ENCODE measurements at places on chromosomes 2 and 18.

GRCh38 chr18:44149706-44150105 is 531.0 kb upstream of the SETBP1 start:
- DNase-seq, result peak; percentile 3

GRCh38 chr18:13653746-13654433 is 72.5 kb downstream of the FAM210A start:
- no peak for DNase-seq

DNA sequence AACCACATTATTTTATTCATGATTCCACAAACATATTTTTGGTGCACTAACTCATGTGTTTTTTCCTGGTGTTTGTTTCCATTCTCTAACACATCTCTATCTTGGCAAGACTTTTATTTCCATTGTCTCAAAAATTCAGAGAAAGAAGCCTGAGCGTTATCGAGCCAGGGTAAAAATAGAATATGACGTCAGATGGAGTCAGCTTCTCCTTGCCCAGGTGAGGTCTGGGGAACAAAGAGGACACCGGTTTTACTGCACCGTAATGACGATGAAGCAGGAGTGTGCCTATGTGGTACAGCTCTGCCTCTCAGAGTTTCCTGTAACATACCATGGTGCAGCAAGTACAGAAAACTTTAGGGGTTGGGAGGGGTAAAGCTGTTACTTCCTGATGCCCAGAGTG is 661.6 kb downstream of the PLCL1 start:
- DNase-seq, result no peak

GRCh38 chr2:127810156-127810618 is 784 bp downstream of the WDR33 start:
- DNase-seq, result no peak

DNA sequence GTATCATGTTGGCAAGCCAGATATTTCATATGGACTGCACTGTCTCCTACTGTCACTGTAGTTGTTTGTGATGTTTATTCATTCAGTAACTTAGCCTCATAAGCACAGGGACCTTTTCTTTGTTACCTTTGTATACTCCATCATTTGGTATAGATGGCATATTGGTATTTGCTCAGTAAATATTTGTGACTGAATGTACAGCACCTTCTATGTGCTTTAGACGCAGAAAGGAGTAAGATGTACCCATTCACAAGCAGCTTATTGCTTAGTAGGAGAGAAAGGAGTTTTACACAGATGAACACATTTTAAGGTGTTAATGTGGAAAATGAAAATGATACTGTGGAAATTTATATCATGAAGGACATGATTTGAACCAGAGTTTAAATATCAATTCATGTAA is 12.0 kb downstream of the EPC2 start:
- DNase-seq, result no peak

DNA sequence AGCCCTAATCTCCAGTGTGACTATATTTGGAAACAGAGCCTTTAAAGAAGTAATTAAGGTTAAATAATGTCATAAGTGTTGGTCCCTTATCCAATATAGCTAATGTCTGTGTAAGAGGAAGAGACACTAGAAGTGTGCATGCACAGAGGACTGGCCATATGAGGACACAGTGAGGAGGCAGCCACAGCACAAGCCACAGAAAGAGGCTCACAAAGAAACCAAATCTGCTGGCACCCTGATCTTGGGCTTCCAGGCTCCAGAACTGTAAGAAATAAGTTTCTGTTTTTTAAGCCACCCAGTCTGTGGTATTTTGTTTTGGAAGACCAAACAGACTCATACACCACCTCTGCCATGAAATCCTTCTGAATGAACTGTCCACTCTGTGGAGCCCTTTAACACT is 186.4 kb upstream of the SLC39A10 start:
- no peak for DNase-seq

DNA sequence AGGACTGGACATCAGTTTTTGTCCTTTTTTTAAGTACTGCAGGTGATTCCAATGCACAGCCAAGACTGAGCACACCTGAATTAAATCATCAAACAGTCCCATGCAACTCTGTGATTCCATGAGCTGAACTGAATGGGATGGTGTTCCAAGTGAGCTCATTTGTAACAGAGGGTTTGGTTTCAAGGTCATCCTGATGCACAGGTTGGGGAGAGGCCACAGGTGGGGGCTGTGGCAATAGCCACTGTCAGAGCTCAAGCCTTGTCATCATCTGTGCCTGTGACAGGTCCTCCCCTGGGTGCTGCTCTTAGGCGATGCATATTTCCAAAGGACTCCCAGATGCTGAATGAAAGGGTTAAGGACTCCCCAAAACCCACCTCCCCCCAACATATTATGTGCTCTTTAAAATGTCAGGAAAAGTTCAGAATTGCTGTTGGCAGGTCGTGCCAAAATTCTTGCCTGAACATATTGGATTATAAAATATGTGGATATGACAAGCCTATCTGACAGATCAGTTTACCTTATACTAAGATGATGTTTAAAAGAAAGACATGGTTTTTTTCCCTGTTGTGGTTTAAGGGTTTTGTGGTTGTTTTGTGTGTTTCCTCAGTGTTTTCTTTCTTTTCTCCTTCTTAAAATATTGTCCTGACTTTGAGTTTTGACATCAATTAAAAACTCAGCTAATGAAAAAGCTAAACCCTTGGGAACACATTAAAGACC is 263.5 kb upstream of the SIX2 start:
- DNase-seq, result no peak

GRCh38 chr2:13682540-13683272 is 949.8 kb upstream of the LRATD1 start:
- no peak for DNase-seq

GRCh38 chr2:3214806-3215404 is 162.7 kb downstream of the EIPR1 start:
- DNase-seq, result no peak

GRCh38 chr2:216385478-216385877 is 13.2 kb upstream of the MARCHF4 start:
- DNase-seq, result no peak

DNA sequence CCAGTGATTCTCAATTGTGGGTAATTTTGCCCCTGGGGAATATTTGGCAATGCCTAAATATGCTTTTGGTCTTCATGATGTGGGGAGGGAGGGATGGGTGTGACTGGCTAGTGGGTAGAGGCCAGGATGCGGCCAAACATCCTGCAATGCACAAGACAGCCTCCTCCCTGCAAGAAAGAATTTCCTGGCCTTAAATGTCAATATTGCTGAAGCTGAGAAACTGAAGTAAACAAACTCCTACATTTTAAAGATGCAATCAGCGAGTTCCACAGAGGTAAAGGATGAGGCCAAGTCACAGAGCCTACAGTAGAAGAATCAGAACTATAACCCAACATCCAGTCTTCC is 272.9 kb upstream of the EPHA4 start:
- DNase-seq, result no peak

- DNase-seq, result no peak
These were observed 18.2 kb downstream of the COX7A2L start for GRCh38 chr2:42342795-42343241.

- no peak for DNase-seq
These were observed 36.0 kb upstream of the BIN1 start for GRCh38 chr2:127142663-127143630.

- no peak for DNase-seq
These were observed 4.5 kb downstream of the ITM2C start for GRCh38 chr2:230868947-230869913.

DNA sequence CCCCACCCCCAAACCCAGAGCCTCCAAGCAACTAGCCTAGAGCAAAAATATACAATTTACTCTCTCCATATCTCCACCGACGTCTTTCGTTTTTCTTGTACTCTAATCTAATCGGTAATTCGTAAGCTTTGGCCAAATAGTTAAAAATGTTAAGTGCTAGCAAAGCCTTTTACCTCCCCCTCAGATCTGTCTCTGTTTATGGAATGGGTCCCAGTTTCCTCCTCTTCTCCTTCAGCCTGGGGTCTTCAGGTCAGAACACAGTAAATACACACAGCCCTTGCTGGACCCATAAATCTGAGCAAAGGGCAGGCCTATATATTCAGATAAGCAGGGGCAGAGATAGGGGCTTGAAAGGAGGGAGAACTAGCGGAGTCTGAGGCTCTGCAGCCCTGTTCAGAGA is 267.4 kb downstream of the MEIS1 start:
- DNase-seq, result no peak

DNA sequence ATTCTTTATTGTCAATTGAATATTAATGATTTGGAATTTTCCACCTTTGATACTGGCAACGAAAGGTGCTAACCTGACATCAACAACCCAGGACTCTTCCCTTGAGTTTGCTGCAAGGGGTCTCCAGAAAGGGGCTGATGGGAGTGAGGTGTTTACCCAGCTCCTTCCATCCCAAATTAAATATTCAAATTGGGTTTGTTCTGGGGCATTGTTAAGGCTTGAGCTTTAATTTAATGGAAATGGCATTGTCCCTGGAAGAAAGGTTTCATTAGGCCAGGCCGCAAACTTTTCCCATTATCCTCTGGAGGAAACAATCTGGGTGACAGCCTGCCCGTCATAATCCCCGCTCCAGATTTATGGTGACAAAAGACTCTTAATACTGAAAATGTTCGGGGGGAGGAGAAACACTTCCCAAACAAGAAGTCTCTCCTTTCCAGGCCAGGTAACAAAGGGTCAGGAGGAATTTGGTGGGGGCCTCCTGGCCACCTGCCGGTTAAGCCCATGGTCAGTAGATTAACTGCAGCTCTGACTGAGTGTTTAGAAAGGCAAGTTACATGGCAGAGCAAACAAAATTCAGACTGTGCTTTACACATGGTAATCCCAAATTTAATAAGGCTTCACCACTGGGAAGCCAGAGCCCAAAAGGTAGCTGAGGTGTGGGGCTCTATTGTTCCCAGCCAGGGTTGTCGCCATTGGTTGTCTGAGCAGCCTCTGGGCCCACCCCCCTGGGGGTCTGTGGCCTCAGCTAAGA is 151.4 kb upstream of the SIX3 start:
- no peak for DNase-seq

DNA sequence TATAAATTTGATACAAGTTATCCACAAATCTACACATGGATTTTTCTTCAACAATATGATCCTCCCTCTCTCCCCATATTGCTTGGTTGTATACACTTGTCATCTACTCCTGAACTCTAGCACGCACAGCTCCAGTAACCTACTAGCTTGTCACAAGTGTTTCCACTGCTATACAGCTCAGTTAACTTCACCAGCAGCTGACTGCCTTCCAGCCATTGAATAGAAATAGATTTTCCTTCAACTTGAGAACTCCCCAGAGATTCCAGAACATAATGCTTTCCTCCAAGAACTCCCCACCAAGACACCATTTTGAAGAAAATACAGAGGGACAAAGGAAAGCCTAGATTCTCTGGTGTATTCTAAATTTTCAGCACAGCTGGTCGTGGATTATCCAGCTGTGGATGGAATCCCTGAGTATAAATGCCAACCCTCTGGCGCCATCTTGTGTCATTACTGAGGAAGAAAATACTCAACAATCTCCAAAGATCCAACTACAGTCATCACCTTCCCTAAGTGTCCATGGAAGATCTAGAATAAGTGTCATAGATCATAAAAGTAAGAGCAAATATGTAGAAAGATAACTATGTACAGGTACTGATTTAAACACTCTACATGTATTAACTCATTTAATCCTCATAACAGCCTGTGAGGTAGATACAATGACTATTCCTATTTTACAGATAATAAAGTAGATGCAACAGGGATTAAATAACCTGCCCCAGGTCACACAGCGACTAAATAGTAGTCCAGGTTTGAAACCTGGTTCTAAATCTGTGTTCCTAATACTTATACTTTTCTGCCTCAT is 156.7 kb downstream of the ARHGAP28 start:
- peak; percentile 26 for DNase-seq

DNA sequence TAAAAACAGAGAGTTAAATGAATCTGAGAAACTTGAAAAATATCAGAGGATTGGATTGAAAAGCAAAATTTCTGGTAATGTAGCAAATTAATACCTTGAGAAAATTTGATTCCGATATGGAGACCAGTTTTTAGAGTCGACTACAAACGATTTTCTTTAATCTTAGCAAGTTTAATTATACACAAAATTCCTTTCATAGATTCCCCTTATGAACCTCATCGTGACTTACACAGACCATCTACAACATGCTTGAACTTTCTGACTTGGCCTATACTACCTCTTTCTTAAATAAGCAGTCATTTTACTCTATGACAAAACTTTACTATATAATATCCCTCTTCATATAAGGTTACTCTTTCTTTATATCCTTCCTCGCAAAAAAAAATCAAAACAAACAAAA is 769.6 kb upstream of the CRIM1 start:
- DNase-seq, result no peak

GRCh38 chr2:157838442-157839161 is 37.5 kb downstream of the ACVR1 start:
- peak; percentile 57 for DNase-seq

DNA sequence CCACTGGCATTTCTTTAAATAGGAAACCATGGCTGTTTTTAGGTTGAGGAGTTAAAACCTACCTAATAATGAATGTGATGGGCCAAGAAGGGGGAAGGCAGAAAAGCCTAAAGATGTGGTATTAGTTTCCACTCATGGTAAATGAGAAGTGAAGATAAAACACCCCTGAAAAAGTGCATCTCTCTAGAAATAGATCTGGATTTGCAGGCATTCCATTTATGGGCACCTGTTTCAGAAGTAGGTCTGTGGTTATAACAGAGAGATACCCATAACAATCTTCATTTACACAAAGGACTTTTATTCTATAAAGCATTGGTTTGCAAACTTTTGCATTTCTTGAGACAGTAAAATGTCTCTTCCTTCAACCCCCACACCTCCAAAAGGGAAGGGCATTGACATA is 62.1 kb downstream of the PRKCE start:
- DNase-seq, result no peak

GRCh38 chr2:47512581-47513083 is 109.7 kb downstream of the MSH2 start:
- DNase-seq, result peak; percentile 29

- no peak for DNase-seq
These were observed 3.8 kb downstream of the EVX2 start for GRCh38 chr2:176079831-176080539.

GRCh38 chr2:14082640-14083039 is 549.9 kb upstream of the LRATD1 start:
- no peak for DNase-seq

- DNase-seq, result no peak
These were observed 29.0 kb downstream of the SERPINB5 start for GRCh38 chr18:63505566-63506335.

DNA sequence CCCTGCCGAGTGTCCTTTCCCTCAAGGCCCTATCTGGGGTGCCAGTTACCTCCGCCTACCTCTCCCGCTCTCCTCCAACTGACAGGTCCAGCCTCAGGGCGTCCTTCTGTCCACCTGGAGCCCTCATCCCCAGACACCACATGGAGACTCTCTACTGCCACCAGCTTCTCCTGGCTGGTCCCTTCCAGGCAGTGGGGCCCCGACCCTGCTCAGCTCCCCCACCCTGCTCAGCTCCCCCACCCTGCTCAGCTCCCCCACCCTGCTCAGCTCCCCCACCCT is 74.0 kb upstream of the ODC1 start:
- no peak for DNase-seq

DNA sequence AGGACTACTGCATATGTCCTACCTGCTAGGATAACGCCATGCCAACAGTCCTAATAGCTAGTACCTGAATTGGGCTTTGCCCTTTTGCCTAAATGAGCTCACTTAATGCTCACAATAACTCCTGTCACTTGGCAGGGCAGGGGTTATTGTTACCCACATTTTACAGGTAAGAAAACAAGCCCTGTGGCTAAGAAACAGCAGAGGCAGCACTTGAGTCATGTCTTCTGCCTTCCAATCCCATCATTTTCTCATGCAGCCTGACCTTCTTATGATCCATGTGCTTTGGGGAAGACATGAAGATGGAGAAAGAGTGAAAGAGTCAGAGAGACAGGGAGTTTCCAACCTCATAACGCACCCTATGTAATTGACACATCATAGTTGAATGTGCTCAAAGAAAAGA is 33.6 kb upstream of the LPIN1 start:
- no peak for DNase-seq

Data from AG04450 (cell line).